ENCODE measurements at places on chromosomes 3 and 15.

- no peak for DNase-seq
These were observed 191.5 kb downstream of the CHST2 start for GRCh38 chr3:143311096-143311495.

- DNase-seq = no peak
These were observed 6.2 kb downstream of the HMG20A start for GRCh38 chr15:77426871-77427270.

GRCh38 chr3:37308247-37308646 is 133.9 kb upstream of the LRRFIP2 start:
- no peak for DNase-seq

DNA sequence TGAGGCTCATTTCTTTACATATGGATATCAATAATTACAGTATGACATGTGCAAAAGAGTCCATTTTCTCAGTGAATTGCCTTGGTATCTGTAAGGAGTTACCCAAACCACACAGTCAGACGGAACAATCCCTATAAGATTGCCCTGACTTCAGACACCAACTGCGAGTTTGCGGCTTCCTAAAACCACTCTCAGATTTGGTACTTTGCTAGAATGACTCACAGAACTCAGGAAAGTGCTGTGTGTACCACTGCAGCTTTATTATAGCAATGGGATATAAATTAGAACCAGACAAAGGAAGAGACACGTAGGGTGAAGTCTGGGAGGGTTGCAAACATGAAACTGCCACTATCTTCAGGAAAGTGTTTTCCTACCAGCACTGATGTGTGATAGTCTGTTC is 45.8 kb upstream of the ATP13A3 start:
- no peak for DNase-seq

DNA sequence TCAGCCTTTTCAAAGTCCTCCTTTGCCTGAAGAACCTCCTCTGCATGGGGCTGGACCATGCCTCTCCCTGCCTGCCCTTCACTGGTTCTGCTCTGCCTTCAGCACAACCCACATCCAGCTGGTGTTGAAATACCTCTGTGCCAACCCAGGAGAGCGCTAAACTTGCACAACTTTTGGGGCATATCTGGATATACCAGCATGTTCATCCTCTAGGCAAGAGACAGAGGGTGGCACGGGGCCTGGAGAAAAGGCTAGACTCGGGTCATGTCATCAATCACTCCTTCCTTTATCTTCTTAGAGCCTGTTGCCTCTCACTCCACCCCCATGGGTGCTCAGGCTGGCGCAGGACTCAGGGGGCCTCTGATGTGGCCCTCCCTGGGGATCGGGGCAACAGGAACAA is 4.8 kb downstream of the SEMA4B start:
- no peak for DNase-seq

DNA sequence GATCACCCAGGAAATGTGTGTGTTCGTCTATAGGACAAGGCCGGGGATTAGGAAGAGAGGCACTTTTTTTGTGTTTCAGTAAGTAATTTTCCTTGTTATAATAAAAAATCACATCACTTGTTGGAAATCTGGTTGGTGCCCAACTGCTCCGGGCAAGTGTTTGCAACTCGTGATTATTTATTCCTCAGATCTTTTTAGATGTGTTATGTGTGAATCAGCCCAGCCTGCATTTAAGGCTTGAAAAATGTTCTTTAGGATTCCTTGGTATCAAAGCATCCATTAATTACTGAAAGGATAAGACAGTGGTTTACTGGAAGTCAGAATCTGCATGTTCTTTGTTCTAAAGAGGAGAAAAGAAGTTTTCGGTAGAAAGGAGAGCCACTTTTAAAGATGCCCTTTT is 345.6 kb downstream of the FEZF2 start:
- DNase-seq = no peak

GRCh38 chr3:196049653-196050052 is 32.2 kb downstream of the TFRC start:
- no peak for DNase-seq

DNA sequence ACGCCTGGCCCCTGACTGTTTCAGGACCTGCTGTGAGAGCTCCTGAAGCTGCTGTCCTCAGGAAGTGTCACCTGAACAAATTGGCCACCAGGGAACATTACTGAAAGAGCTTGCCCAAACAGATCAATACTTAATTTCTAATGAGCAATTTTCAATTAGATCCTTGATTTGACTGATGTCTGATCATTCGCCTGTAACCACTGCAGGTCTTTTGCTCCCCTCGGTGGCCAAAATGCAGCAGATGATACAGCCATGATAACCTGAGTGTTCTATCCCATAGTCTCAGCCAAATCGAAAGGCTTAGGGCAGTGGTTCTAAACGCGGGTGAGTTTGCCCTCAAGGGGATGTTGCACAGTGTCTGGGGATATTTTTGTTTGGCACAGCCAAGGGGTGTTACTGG is 57.6 kb upstream of the MEX3B start:
- DNase-seq = no peak

DNA sequence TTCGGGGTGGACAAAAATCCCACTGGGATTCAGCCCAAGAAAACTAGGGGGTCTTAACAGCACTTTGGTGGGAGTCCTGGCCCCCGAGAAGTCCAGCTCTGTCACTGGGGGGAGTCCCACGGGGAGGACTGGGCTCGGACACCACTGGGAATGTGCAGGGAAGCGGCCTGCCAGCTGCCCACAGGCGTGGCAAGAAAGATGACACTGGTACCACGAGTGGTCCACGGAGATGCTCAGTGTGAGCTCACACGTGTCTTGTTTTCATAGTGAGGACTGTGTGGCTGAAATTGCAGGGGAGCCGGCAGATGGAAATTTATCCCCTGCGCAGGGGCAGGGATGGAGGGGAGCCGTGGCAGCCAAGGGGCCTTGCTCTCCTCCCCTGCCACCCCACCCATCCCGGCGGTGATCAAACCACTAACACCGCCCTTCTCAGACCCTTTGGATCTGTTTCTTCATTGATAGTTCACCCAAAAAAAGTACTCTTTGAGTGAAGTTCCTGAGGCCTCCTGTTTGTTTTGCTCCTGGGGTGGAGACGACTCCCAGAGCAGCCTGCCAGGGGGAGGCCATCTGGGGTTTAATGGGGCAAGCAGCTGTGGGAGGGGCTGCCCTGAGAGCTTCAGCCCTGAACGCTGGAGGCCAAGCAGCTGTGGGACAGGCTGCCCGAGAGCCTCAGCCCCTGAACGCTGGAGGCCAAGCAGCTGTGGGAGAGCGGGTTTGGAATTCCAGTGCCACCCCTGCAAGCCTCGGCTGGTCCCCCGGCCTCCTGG is 130.9 kb downstream of the LRRK1 start:
- no peak for DNase-seq

- no peak for DNase-seq
These were observed 230.9 kb upstream of the FEZF2 start for GRCh38 chr3:62604298-62604697.

GRCh38 chr3:150140614-150141321 is 170.1 kb upstream of the PFN2 start:
- no peak for DNase-seq

DNA sequence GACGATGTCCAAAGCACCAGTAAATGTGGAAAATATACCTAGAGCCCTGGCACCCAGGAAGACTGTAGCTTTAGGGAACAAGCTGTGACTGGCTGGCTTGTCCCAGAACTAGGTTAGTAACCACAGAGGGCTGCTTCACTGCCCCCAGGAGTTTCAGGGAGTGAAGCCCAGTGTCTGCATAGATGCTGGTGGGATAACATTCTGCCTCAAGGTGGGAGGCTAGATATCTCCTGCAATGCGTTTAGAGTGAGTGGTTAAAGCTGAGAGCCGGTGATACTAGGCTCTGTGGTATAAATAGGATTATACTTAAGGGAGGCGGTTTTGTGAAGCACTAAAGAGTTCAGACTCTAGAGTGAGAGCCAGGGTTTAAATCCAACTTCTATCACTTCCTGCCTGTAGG is 11.7 kb upstream of the CP start:
- DNase-seq = no peak

- DNase-seq = no peak
These were observed 22.0 kb downstream of the GASK1A start for GRCh38 chr3:43001094-43001553.

DNA sequence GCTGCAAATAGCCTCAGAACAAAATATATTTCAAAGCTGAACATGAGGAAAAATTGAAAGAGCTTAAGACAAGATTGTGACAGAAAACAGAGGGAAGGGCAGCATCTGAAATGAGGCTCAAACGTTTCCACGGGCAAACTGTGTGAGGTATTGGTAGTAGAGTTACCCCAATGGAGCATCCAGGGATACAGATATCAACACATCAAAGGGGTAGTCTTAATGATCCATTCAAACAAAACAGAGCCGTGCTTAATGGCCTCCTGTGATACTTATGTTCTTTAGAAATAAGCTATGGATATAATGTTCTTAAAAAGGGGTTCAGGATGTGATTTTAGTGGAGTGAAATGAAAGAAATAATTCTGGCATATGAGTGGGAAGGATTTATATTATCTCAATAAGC is 430.3 kb upstream of the PDZRN3 start:
- no peak for DNase-seq

DNA sequence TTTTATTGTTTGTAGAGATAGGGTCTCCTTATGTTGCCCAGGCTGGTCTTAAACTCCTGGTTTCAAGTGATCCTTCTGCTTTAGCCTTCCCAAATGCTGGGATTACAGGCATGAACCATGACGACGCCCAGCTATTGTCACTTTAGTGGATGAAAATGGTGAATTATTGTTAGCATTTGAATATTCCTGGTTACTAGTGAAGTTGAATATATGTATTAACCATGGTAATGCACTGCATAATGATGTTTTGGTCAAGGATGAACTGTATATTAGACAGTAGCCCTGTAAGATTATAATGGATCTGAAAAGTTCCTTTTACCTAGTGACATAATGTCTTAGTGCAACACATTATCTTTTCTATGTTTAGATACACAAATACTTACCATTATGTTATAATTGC is 50.4 kb upstream of the KCNAB1 start:
- no peak for DNase-seq

DNA sequence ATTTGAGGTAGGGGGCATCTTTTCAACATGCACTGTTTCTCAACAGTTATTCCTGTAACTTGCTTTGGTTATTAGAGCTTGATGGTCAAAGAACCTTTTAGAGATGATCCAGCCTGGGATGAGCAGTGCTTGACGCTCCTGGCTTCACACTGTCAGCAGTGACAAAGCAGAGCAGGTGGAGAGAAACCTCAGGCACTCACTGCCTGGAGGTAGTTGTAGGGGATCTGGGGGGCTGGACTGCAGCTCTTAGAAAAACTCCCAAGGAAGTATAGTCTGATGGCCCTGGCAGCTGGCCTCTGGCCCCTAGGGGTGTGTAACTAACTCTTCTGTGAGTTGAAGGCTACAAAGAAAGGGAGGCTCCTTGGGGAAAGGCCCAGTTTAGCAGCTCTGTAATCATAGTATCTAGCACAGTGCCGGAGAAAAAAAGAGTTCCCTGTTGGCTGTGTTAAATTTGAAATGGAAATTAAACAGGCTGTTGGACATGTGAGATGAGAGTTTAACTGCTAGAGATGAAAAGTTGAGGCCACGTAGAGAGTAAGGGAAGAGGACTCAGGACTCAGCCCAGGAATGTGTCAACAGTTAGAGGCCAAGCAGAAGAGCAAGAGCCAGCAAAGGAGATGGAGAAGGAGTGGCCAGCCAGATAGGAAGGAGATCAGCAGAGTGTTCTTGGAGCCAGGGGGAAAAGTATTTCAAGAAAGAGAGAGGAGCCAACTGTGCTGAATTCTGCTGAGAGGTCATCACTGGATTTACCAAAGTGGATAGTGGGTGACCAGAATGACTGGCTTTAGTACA is 14.2 kb downstream of the OXNAD1 start:
- DNase-seq = no peak

DNA sequence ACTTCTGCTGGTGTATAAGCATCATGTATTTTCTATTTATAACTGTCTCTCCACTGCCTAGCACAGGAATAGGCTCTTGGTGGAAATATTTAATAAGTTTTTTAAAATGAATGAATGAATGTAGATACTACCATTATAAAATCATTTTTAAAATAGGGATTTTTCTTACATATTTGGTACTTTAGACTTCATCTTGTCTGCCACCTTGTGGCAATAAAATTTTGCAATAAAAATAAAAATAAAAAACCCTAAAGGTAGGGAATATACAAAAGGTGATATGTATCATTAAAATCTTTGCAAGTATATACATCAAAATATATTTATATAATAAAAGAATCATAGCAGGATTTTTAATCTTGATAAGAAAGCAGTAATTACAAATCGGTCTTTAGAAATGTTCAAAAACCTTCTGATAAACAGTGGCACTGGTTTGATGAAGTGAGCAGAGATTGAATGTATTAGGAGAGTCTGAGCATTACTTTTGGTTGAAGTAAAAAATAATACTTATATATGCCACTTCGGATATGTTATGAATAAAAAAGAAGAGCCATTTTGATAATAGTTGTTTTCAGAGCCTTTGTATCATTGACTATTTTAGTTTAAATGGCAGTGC is 95.2 kb downstream of the SPATA16 start:
- no peak for DNase-seq

DNA sequence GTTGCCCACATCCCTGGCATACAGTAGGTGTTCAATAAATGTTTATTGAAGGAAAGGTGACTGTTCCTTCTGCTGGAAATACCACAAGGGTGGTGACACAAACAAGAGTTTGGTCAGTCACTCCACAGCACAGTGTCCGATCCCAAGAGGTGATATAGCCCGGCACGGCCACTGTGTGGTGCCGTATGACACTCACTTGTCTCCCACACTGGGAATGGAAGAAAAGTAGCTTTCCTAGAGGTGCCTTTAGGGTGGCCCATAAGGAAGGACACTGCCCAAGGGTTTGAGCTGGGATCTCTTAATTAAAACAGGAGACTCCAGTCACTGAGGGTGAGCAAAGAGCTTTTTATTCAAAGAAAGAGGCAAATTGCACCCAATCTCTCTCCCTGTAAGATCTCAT is 40.5 kb downstream of the TGM4 start:
- DNase-seq = no peak

- DNase-seq = no peak
These were observed 40.6 kb downstream of the PRICKLE2 start for GRCh38 chr3:64184621-64185020.

DNA sequence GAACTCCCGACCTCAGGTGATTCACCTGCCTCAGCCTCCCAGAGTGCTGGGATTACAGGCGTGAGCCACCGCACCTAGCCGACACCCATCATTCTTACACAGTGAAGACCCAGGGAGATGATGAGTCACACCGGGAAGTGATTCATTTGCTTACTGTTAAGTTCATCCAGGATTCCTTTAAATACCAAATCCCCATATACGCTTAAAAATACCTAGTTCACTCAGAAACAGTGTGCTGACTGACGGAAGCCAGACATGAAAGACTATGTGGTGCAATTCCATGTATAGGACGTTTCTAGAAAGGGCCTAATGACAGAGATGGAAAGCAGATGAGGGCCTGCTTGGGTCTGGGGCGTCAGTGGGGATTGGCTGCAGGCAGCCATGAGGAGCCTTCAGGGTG is 75.2 kb downstream of the APBA2 start:
- DNase-seq = no peak

GRCh38 chr3:188003188-188004171 is 150.5 kb upstream of the LPP start:
- no peak for DNase-seq

DNA sequence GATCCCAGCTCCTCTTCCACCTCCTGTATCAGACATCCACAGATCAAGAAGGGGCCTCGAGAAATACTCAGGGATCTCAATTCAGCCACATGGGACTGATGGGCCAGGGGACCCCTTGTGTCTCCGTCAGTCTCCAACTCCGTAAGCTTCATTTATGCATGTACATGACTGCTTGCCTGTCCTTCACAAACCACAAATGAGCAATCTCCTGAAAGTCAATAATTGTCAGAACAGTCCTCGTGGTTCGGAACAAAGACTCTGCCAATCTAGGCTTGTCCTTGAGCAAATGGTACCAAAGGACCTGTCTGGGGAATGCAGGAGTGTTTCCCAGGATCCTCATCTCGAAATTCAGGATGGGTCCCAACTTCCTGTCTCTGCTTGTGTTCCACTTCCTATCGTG is 20.8 kb downstream of the SLC12A8 start:
- DNase-seq = no peak

Measured in T-helper 2 cell treated with Interferon-gamma antibody and Interleukin-4, amounts not matched to agents 5 μg/mL and 100 μg/mL, for 36 hours (primary cell).